ENCODE measurements at places on chromosomes 11 and 22.

GRCh38 chr11:113618360-113618759, 87.7 kb downstream of the TMPRSS5 start:
- no peak for DNase-seq

DNA sequence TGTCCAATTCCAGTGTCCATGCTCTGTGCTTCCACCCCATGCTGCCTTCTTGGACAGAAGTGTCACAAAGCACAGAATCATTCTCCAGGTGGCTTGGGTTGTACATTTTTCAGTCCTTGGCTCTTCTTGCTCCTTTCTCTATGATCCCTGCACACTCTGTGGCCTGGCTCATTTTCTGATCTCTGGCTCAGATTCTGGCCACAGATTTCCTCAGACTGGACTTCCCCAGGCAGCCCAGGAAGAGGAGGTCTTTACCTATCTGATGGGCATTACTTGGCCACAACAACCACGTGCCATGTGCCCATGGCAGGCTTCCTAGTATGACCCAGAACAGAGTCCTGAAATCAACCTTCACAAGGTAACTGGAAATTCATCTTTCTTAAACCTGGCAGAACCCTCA, 27.2 kb downstream of the SYTL2 start:
- no peak for DNase-seq

DNA sequence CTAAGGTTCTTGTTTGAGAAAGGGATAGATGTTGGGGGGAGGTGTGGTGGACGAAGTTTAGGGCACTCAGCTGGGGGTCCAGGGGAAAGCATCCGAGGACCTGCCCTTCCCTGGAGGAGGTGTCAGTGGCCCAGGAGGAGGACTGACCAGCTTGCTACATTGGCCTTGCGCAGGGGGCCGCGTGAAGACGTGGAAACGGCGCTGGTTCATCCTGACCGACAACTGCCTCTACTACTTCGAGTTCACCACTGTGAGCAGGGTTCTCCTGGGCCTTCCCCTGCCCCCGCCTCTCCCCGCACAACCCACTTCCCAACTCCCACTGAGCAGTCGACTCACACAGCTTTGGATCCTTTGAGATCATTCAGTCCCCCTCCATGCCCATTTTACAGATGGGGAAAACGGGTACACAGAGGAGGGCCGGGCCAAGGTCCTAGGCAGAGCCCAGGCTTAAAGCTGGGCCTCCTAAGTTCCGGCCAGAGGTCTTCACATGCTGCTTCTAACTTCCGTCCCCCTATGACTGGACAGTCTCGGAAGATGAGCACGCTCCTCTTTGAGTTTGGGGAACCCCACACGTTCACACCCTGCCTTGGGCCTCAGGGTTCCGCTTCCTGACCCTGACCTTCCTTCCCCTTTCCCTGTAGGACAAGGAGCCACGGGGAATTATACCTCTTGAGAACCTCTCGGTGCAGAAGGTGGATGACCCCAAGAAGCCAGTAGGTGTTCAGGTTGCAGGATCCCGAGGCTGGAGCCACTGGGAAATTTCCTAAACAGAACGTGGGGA, 28.7 kb downstream of the CYTH4 start:
- no peak for DNase-seq

GRCh38 chr11:110475671-110476070, 45.9 kb downstream of the FDX1 start:
- no peak for DNase-seq

DNA sequence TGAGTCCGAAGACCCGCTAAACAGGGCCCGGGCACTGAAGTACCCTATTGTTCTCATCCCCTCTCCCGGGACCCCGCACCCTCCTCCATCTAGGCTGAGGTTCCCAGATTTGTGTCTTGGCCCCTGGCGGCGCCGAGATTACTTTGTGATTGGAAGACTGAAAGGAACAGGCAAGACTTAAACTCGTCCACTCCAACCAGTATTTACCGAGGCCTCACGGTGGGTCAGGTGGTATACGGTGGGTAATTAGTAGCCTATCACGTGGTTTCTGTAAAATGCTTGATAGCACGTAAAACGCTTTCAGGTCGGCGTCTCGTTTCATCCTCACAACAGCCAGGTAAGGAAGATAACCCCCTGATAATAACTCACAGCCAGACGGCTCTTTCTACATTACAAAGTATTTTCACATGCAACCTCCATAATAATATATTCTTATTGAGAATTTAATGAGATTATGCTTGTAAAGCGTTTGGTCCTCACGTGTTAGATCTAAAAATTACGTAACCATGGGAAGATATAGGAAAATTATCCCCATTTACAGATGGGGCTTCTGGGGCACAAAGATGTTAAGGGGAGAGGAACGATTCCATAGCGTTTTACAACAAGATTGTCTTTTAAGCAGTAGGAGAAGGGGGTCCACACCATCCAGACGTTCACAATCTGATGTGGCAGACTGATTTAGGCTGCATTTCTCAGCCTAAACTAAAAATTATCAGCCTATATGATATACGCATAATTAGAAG, 642 bp upstream of the PIK3C2A start:
- DNase-seq = no peak

- no peak for DNase-seq
These were observed 515.1 kb downstream of the BRD1 start for GRCh38 chr22:49312601-49313000.

GRCh38 chr22:28246397-28246796, 327.3 kb upstream of the PITPNB start:
- no peak for DNase-seq

DNA sequence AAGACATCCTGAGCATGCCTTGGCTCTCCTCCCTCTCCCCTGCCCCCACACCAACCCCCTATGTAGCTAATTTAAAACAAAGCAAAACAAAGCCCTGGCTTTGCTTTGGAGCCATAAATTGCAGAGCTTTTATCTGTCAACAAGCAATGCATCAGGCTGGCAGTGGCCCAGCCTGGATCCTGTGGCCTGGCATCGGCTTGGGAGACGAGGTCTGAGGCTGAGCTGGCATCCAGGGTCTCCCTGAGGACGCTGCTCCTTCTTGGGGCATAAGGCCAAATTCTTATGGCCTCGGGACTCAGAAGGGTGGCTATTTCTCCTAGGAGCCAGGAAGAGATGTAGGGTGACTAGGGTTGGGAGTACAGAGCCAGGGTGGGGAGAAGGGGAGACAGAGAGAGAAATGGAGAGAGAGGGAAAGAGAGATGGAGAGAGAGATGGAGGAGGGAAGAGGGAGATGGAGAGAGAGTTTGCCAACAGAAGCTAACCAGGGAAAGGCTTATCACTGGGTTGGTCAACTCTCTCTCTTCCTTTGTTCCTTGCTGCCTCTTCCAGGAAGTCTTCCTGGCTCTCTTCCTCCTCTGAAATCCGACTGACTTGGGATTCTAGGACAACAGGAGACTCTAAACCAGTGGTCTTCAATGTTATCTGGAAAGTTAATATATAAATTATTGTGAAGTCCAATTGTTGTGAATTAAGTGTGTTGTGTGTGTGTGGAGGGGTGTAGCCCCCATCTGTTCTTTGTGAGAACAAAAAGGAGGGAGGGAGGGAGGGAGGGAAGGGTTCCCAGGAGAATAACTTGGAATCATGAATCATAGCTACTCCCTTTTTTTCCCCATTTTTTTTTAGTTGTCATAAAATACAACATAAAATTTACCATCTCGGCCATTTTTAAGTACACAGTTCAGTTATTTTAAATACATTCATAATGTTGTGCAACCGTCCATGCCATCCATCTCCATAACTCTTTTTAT, 29.1 kb downstream of the TSPAN18 start:
- no peak for DNase-seq

- no peak for DNase-seq
These were observed 36.3 kb upstream of the JAM3 start for GRCh38 chr11:134032501-134033091.

DNA sequence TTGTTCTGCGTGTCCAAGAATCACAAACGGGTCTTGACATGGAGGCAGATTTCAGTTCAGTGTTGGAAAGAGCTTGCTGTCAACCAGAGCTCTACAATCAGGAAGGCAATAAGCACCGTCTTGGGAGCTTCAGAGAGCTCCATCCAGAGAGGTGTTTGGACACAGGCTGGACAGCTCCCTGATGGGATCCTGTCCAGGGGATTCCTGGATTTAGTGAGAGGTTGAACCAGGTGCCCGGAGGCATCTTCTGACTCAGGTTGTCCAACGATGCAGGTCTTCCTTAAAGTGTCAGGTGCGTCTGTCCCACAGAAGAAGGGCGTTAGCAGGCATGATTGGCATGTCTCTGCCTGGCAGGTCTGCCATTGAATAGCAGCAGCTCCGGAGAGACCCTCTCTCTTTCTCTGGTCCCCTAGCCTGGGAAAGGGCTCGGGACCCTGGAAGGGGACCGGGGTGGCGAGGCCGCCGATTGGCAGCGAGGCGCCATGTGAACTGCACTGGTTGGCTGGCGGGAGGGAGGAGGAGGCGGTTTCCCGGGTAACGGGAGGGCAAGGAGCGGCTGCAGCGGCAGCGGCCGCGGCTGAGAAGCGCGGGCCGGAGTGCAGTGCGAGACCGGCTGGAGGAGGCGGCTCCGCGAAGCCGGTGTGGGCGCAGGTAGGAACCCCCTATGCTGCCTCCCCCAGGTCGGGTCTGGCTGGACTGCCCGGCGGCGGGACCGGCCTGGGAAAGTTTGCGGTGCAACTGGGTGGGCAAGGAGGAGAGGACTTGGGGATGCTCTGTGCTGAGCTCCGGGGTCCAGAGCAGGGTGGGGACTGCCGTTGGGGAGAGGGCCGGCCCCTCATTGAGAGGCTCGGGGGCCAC, 104.1 kb upstream of the E2F8 start:
- DNase-seq = no peak

- DNase-seq = no peak
These were observed 27.7 kb downstream of the LRRC4C start for GRCh38 chr11:41431784-41432183.

- no peak for DNase-seq
These were observed 70.8 kb downstream of the CDKN1C start for GRCh38 chr11:2814751-2815150.

GRCh38 chr22:23565915-23566704, 14.0 kb downstream of the IGLL1 start:
- DNase-seq = no peak

- DNase-seq = no peak
These were observed 83.1 kb upstream of the MTNR1B start for GRCh38 chr11:92886243-92886905.

GRCh38 chr11:87849216-87849615, 326.0 kb downstream of the RAB38 start:
- no peak for DNase-seq

- no peak for DNase-seq
These were observed 131.3 kb downstream of the C11orf91 start for GRCh38 chr11:33569333-33569732.

All from stimulated activated CD4-positive, alpha-beta T cell treated with anti-CD3 and anti-CD28 coated beads, TNF-alpha, amount 100 ng/mL, for 1 hour (primary cell).